ENCODE measurements at places on chromosomes 16 and 17.

- DNase-seq = no peak
These were observed 102.1 kb downstream of the PITPNC1 start for GRCh38 chr17:67479148-67479547.

GRCh38 chr16:74090871-74091270 is 205.7 kb upstream of the PSMD7 start:
- no peak for DNase-seq

GRCh38 chr17:69335058-69335457 is 8.1 kb upstream of the ABCA5 start:
- peak; percentile 8 for DNase-seq

DNA sequence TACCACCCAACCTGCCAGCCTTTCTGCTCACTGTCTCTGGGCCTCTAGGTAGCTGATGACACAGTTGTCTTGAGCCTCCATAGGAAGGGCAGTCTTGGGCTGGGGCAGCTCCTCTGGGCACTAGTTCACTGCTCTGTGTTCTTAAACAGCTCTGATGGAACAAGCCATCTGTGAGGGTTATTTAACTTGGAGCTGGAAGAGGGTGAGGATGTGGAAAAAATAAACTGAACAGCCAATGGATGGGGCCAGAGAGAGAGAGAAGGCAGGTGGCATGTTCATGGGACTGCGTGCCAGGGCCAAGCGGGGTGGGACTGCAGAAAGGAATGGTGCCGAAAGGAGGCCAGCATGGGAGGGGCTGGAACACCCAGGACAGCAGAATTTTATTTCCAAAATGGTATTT is 52.6 kb downstream of the HIC1 start:
- no peak for DNase-seq

- no peak for DNase-seq
These were observed 730 bp downstream of the KAT7 start for GRCh38 chr17:49789243-49789578.

GRCh38 chr16:81181013-81181720 is 57.3 kb upstream of the BCO1 start:
- DNase-seq = peak; percentile 92

- DNase-seq = no peak
These were observed 358.0 kb downstream of the C16orf95 start for GRCh38 chr16:86959091-86959651.

DNA sequence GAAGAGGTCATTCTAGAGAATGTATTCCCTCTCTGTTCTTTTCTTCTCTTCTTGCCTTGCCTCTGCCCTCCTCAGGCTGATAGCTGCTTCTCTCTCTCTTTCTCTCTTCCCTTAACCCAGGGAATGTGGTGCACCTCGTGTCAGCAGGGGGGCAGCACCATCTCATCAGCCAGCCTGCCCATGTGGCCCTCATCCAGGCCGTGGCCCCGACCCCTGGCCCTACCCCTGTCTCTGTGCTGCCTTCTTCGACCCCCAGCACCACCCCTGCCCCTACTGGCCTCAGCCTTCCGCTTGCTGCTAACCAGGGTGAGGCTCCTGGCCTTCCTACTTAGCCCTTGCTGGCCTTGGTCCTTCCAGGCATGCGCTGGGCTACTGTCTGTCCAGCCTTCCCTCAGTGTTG is 23.5 kb downstream of the SRCAP start:
- DNase-seq = no peak

DNA sequence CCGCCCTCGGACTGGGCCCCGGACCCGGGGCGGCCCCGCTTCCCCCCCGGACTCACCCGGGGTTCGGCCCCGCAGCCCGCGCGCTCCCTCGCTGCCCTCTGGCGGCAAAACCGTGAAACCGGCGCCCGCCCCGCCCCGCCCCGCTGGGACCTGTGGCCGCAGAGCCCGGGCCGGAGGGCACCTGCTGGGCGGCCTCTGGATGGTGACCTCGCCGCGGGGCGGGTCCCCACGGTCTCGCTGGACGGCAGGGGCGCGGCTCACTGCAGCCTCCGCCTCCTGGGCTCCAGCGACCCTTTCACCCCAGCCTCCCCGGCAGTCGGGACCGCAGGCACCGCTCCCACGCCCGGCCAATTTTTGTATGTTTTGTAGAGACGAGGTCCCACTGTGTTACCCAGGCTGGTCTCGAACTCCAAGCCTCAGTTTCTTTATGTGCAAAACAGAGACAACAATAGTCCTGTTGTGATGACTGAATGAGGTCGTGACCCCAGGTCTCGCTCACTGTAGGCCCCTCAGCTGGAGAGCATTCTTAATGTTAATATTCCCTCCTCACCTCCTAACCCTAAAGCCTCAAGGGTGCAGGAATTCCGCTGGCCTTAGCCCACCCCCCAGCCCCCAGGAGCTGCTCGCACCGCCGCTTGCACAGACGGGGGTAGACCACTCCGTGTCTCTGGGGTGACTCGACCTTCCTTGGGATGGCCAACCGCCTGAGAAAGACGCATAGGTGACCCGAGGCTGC is 33.7 kb upstream of the RPH3AL start:
- no peak for DNase-seq

DNA sequence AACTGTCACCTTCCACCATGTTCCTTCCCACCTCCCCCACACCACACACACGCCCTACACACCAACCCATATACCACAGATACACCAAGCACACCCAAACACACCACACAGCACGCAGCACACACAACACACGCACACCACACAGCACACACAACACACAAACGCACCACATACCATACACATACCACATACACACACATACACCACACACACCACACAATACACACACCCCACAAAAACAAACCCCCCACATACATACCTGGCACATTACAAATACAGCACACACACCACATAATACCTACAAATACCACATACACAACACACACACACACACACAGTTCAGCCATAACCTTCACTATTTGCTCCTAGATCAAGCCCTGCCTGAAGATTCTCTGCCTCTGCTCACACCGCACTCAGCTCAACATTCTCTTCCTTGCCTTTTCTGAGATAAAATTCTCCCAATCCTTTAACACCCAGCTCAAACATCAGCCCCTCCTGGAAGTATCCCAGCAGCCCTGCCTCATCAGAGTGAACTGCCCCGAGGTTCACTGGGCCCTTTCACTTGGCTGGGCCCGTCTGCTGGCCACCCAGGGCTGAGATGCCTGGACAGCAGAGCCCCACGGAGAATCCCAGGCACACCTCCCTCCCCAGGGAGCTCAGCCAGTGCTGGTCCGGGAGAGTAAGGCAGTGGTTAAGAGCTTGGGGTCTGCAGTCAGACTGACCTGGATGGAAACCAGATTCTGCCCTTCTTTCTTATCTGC is 31.9 kb upstream of the CPNE2 start:
- no peak for DNase-seq

- no peak for DNase-seq
These were observed 3.6 kb downstream of the SNTB2 start for GRCh38 chr16:69190598-69190997.

DNA sequence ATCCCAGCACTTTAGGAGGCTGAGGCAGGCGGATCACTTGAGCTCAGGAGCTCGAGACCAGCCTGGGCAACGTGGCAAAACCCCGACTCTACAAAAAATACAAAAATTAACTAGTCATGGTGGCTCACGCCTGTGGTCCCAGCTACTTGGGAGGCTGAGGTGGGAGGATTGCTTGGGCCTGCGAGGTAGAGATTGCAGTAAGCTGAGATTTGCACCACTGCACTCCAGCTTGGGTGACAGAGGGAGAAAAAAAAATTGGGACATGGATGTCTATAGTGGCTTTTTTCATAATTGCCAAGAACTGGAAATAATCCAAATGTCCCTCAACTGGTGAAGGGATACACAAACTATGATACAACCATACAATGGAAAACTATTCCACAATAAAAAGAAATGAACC is 28.6 kb downstream of the OSBPL7 start:
- DNase-seq = no peak
